ENCODE measurements at places on chromosomes 6 and 20.

DNA sequence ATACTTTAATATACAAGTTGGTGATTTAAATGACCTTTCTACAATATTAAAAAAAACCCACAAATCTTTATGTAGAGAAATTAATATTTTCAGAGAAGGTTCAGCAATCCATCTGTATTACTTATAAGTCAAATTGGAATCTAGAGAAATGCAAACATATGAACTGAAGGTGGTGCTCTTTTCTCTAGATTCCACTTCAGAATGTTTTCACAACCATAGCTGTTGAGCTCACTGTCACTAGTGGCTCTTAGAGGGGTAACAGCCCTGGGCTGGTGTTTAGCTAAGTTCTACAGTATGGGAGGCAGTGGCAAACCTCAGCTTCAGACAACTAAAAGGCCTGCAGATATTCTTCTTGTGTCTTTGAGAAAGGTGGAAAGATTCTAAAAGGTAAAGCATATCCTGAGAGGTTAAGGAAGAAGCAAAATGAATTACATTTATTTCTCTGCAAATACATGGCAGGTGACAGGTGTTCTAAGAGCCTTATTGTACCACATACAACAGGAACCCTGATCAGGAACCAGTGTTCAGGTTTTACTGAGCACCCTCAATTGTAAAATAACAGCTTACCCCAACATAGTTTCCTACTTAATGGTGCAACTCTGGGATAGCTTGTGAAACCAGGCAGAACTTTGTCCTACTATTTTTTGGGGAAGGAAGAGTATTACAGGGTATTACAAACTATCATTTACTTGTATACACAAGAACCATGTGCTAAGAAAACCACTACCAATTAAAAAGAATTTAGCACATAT, 56.6 kb upstream of the SAMHD1 start:
- peak; percentile 10 for DNase-seq

- no peak for DNase-seq
These were observed 125.4 kb downstream of the CD24 start for GRCh38 chr6:106849120-106849519.

- DNase-seq: no peak
These were observed 35.1 kb downstream of the DSE start for GRCh38 chr6:116405652-116406356.

- DNase-seq: no peak
These were observed 95.5 kb downstream of the SNAP91 start for GRCh38 chr6:83613378-83613777.

- no peak for DNase-seq
These were observed 25.9 kb downstream of the NOL4L start for GRCh38 chr20:32559205-32559752.

- DNase-seq: no peak
These were observed at the start of gene RSPO3 for GRCh38 chr6:127118298-127119101. Gene RSPO3 (plus strand): TSS chr6:127118671. CDS start chr6:127119193, 522 bp downstream.

DNA sequence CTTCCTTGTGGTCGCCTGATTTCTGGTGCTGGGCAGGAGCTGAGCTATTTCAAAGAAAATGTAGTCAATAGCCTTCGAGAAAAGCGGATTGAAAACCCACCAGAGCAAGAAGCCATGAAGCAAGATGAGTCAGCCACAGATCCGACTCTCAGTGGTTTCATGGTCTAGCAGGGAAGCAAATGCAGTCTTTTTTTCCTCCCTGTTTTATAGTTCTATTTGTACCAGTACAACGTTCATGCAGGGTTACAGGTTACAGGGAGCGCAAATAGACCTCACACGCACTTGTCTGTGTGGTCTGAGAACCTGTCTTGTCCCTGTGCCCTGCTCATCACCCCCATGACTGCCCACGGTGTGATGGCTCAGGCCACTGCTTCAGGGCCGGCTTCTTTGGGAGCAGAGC, 309.8 kb upstream of the SUPT3H start:
- DNase-seq: no peak

DNA sequence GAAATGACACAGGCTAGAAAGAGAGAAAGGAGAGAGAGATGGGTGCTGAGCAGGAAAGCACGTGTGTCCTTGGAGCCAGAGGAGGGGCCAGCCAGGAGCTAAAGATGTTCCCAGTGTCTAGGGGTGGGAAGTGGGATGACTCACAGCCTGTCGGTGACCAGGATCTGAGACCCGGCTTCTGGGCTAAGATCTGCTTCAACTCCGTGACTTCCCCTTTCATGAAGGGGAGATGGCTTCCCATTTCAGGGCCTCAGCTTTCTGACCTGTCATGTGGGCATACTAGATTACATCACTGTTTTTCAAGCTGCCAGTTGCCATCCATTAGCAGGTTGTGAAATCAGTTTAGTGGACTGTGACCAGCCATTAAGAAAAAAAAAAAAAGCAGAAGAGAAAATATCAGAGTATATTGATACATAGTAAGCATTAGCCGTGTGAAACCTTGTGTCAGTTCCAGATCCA, 5.4 kb downstream of the TGM3 start:
- no peak for DNase-seq

- no peak for DNase-seq
These were observed 60.2 kb upstream of the RNF144B start for GRCh38 chr6:18326980-18327379.

- DNase-seq: no peak
These were observed 9.8 kb upstream of the PI3 start for GRCh38 chr20:45164906-45165305.

- no peak for DNase-seq
These were observed 34.4 kb upstream of the RNF217 start for GRCh38 chr6:124927806-124928205.

- DNase-seq: no peak
These were observed 84.4 kb upstream of the ID4 start for GRCh38 chr6:19752746-19753145.

GRCh38 chr6:53168516-53169267, 20.1 kb upstream of the GCM1 start:
- no peak for DNase-seq

DNA sequence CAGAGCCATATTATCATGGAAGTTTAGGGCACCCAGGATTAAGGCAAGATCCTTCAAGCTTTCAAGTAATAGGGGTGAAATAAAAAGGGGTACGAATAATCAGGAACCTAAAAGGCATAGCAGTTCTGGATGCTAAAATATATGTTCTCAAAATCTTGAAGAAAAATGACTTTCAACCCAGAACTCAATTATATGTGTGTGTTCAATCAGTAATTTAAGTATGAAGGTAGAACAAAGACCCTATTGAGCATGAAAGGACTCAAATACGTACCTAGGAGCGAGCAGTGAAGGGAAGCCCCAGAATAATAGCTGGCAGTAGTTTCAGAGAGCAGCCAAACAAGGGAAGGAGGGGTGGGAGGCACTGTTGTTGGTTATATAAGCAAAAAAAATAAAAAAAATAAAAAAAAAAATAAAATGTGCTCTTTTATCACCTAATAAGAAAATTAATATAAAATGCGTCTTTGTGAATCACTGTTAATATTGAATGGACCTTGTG, 45.4 kb downstream of the MYO6 start:
- DNase-seq: no peak

GRCh38 chr6:100475554-100476320, 11.0 kb upstream of the SIM1 start:
- DNase-seq: peak; percentile 71

DNA sequence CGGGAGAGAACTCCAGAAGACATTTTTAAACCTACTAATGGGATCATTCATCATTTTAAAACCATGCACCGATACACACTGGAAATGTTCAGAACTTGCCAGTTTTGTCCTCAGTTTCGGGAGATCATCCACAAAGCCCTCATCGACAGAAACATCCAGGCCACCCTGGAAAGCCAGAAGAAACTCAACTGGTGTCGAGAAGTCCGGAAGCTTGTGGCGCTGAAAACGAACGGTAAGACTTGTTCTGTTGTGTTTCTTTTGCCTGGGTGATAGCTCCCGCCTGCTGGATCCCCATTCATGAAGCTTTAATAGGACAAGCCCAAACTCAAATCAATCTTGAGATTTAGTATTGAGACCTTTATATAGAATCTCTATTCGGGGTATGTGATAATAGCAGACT, 4.2 kb downstream of the TNFAIP3 start:
- no peak for DNase-seq

DNA sequence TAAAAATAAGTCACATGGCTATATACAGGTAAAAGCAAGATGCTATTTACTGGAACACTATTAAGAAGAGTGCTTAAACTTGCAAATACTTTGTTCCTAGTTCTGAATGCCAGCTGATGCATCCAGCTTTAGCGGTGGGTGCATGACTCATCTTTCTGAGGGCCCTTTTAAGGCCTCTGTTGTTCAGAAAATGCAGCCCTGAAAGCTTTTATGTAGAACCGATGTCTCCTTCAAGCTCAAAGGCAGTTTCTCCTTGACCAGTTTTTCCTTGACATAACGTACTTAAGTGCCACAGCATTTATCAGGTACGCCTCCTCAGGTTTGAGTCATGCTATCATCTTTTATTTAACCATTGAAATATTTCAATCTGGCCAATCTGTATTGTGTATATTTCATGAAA, 82.8 kb downstream of the MLIP start:
- DNase-seq: no peak

- no peak for DNase-seq
These were observed 57.0 kb upstream of the FRMD1 start for GRCh38 chr6:168136001-168136400.

- no peak for DNase-seq
These were observed 636.6 kb upstream of the MAN1A1 start for GRCh38 chr6:119985952-119986736.

- DNase-seq: no peak
These were observed 34.9 kb downstream of the GMPR start for GRCh38 chr6:16273256-16273655.

- no peak for DNase-seq
These were observed 137.5 kb downstream of the FOXA2 start for GRCh38 chr20:22446613-22447446.

DNA sequence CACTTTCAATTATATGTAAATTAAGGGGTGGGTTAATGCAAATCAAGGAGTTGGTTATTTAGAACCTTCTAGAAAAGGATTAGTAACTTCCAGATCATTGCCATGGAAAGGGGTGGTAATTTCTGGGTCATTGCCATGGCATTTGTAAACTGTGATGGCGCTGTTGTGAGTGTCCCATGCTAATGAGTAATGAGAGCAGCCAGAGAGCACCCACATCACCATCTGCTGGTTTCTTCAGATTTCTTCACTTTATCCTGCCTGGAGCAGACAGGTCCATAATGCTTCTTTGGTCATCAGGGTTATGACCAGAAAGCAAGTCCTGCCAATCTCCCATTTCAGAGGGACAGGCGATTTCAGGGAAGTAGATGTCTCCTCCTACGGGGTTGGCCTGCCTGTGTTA, 311.3 kb upstream of the CNR1 start:
- no peak for DNase-seq

GRCh38 chr6:139941826-139942225, 567.4 kb upstream of the CITED2 start:
- no peak for DNase-seq

DNA sequence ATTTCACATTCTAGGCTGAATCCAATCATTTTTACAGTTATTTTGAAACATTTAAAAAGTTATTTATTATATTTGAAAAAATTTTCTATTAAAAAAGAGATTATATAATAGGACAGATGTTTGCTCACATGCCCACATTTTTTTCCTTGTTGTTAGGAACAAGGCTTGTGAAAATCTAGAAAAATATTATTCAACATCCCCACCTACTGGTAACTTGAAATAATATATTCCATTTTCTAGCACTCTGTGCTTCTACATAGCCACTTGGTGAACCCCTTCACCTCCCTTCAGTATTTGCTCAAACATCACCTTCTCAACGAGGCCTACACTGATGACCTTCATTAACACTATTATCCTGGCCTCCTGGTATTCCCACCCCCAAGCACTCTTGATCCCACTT, 18.3 kb upstream of the GPRC6A start:
- peak; percentile 21 for DNase-seq

GRCh38 chr6:3663081-3663480, 88.4 kb downstream of the PXDC1 start:
- no peak for DNase-seq

- DNase-seq: no peak
These were observed 86.4 kb downstream of the CEBPB start for GRCh38 chr20:50277064-50277415.

GRCh38 chr20:23652371-23652770, 14.6 kb upstream of the CST3 start:
- no peak for DNase-seq

DNA sequence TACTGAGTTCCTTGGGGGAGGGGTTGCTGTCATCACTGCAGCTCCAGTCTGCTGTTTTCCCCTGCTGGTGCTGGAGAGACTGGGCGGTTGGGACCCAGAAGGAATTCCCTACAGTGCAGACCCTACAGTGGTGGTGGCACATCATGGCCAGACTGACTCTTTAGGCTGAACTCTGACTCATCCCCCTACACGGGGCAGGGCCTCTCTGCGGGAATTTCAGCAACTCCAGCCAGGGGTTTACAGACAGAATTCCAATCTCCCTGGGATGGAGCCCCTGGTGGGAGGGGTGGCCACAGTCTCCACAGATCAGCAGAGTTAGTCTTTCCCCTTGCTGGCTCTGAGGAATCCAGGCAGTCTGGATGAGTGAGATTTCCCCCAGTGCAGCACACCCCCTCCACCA, 46.9 kb upstream of the MAPK13 start:
- DNase-seq: no peak

- no peak for DNase-seq
These were observed 10.2 kb downstream of the VSX1 start for GRCh38 chr20:25071734-25072133.

- no peak for DNase-seq
These were observed 44.9 kb upstream of the KCNG1 start for GRCh38 chr20:51067792-51068191.

Measured in activated CD4-positive, alpha-beta T cell treated with anti-CD3 and anti-CD28 coated beads, Interleukin-2, amount 50 U/mL, for 16 hours (primary cell).